ENCODE measurements at places on chromosomes 12 and 14.

DNA sequence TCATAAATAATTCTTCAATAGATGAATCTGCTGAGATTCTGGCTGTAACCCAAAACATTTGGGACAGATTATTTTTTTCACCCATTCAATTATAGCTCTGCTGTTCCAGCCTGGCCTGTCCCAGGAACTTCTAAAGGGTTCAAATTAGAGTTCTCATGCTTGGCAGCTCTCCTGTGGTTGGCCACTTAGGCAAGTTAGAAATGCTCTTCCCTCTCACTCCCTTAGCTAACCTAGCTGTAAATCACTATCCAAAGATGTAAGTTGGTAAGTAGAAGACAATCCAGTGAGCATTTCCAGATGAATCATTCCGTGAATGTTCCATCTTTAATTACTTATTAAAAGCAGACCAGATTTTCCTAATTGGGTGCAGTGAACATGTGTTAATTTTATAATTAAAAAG lies 760.4 kb upstream of the TBX3 start:
- DNase-seq: no peak

DNA sequence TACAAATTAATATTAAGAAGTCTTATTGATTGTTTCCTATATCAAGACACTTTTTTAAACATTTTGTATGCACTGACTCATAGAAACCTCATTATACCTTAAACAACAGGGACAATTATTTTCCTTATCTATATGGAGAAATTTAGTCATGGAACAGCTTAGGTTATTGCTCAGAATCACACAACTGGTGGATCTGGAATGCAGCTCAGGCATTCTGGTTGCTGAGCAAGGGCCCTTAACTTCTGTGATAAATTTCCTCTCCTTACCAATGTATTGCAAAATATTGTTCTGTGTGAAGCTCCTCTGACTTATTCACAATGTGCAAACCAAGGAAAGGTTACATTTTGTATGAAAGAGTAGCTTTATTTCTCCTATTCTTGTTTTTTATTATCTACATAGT lies 817.8 kb downstream of the LRFN5 start:
- no peak for DNase-seq

GRCh38 chr14:72891666-72892102 lies 2.2 kb downstream of the DPF3 start:
- DNase-seq: no peak

GRCh38 chr14:22513066-22513812 lies 75.8 kb downstream of the DAD1 start:
- DNase-seq: no peak

- no peak for DNase-seq
These were observed 171.5 kb downstream of the ASCL1 start for GRCh38 chr12:103128862-103129501.

DNA sequence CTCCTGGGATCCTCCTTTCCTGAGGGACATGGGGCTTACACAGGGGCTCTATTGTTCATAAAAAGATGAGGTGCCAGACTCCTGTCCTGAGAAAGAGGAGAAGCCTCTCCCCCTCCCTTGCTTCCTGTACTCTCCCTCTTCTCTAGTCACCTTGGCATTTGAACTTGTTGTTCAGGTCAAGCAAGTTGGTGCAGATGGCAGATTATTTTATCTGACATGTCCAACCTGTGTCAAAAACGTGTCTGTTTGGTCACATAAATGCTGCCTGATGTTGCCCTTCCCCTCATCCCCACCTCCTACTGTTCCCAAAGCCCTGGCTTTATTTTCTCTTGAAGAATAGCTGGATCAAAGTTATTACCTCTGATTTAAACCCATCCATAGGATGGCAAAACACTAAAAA lies 154.8 kb downstream of the TMX1 start:
- DNase-seq: no peak

- DNase-seq: no peak
These were observed 197.6 kb upstream of the AVPR1A start for GRCh38 chr12:63348556-63348955.

DNA sequence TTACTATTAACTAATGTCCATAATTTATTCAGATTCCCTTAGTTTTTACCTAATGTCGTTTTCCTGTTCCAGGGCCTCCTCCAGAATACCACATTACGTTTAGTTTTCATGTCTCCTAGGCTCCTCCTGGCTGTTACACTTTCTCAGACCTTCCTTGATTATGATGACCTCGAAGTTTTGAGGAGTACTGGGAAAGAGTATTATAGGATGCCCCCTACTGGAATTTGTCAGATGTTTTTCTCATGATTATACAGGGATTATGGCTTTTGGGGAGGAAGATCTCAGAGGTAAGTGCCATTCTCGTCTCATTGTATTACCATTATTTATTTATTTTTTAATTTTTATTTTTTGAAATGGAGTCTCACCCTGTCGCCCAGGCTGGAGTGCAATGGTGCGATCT lies 17.7 kb upstream of the C1S start:
- no peak for DNase-seq

- no peak for DNase-seq
These were observed 42.5 kb downstream of the CRADD start for GRCh38 chr12:93719710-93720109.

DNA sequence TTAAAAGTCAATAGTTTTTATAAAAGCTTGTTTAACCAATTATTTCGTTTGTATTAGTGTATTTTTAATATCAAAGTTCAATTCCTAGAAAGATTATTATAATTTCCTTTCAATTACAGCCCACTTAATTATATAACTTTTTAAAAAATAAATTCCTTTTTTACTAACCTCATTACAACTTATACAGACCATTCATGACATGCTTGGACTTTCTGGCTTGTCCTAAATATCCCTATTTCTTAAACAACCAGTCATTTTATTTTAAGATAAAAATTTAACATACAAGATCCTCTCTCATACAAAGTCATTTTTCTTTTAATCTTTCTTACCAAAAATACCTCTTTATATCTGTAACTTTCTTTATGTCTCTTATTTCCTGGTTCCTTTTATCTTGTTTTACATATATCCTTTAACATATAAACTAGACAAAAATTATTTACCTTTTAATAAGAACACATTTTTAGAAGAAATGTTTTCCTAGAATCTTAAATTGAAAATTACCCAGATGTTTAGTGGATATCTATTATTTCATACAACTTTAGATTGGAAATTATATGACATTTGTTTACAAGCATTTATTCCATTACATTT lies 10.4 kb upstream of the TMEM263 start:
- DNase-seq: no peak

- no peak for DNase-seq
These were observed 181.1 kb upstream of the HMGA2 start for GRCh38 chr12:65643171-65643570.

DNA sequence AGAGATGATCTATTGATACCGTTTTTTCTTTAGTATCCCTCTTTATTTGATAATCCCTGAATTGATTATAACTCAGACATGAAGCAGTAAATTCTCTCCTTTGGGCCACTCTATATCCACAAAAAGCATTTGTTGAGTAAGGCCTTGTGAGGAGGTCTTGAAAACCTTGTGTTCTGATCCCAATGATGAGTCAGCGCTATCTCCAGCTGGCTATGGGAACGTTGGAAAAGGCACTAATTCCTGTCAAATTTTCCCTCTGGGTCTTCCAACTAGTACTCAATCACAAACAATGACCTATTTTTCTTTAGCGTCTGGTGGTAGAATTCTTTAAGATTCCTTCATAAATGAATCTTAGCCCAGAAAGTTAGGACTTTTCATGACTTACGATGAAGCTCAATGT lies 168.4 kb upstream of the LRIG3 start:
- no peak for DNase-seq

DNA sequence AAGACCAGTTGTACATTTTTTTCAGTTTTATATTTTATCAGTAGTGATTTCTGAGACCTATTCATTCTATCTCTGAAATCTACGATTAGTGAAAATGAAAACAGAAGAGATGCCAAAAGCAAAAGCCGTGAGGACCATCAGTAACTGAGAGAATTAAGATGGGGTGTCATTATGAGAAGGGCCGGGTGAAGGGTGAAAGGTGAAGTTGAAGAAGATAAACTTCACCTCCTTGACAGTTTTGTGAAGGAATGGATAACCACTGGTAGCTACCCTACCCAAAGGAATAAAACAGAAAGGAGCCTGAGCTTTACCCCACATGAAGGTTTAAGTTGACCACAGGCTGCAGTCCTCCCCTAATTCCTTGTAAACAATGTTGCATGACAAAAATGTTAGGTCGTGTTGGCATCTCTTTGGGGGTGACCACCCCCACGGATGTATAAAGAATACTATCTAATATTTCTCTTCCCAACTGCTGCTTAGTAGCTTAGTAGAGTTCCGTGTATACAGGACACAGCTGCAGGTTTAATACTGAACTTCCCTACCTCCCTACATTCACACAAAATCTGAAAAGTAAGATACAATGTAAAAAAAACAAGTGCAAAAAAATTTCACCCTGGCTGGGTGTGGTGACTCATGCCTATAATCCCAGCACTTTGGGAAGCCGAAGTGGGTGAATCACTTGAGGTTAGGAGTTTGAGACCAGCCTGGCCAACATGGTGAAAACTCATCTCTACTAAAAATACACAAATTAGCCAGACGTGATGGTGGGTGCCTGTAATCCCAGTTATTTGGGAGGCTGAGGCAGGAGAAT lies 23.9 kb downstream of the GPR19 start:
- no peak for DNase-seq

DNA sequence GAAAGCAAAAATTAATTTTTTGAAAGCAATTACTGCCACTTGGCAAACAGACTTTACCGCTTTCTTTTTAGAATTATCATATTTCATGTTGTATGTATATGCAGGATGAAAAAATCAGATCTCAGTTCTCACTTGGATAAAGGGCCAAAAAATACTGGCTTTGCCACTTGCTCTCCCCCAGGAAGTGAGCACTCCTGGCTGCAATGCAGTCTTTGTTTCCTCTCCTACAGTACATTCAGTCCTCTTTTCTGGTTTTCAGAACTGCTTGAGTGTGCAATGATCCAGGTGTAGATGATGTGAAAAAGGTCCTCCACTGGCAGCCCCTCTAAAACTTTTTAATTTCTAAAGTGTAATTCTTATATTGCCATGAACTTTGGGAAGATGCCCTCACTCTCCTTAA lies 183.4 kb downstream of the SLC25A21 start:
- DNase-seq: no peak

- no peak for DNase-seq
These were observed 107.2 kb upstream of the ESRRB start for GRCh38 chr14:76268700-76269099.

- no peak for DNase-seq
These were observed 23.1 kb upstream of the HELB start for GRCh38 chr12:66279123-66279712.

DNA sequence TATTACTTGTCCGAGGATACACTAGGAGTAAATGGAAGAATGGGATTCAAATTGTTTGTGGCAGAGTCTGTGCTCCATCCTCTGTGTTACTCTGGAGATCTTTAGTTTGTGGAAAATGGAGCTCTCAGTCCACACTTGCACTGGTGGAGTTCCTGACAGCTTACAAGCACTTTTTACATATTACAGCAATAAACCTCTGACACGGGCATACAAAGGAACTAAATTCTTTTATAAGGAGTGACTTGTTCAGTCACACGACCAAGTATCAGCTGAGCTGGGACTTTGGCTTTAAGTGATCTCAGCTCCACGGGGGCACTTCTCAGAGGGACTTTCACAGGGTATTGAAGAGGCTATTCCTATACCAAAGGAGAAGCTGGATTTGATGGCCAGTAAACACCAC lies 417.5 kb downstream of the LRIG3 start:
- no peak for DNase-seq

DNA sequence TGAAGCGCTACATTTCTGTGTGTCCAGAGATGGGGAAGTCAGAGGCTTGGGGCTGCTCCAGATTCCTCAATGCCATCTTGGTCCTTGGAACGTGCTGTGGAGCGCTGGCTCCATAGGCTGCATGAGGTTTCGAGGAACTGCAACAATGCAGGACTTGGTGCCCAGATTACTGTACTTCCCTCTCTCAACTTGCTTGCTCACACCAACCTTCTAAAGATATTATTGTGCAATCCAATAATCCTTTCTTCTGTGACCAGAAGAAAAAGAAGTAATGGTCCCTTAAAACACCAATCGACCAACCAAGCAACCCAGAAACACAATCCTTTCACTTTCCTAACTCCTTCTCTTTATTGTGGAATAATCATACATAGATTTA lies 3.7 kb downstream of the PRICKLE1 start:
- DNase-seq: no peak

DNA sequence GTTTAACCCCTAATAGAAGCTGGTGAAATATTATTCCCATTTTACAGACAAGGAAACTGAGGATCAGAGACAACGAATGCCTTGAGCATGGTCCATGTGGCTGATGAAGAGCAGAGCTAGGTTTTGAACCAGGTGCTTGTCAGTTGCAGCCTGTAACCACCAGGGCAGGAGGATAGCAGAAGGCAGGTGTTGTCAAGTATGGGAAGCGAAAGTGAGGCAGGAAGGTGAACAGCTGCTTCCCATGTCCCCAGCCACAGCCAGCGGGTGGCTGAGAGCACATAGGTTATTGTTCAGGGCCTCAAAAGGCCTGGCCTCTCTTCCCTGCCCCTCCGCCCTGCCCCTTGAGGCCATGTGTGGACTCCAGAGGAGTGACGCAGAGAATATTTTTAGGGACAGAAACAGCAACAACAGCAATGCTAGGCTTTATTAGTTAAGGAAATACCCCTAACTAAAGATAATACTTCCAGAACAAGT lies 39.6 kb downstream of the IQSEC3 start:
- DNase-seq: no peak

GRCh38 chr14:22521449-22522239 lies 67.4 kb downstream of the DAD1 start:
- DNase-seq: no peak

DNA sequence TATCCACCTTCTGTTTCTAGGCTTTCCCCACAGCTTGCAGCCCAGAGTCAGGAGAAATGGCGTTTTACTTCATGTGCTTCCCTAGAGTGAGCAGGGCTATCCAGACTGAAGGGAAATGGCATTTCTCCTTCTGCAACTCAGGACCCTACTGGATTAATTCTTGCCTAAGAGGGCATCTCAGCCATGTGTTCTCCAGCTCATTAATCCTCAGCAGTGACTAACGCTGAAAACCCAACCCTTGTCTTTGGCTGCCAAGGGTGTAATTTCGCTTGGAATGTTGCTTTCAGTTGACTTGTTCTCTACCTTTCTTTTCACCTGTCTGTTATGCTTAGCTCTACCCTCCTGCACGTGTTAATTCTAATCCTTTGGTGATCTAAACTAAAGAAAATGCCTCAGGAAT lies 21.0 kb upstream of the EMP1 start:
- no peak for DNase-seq

DNA sequence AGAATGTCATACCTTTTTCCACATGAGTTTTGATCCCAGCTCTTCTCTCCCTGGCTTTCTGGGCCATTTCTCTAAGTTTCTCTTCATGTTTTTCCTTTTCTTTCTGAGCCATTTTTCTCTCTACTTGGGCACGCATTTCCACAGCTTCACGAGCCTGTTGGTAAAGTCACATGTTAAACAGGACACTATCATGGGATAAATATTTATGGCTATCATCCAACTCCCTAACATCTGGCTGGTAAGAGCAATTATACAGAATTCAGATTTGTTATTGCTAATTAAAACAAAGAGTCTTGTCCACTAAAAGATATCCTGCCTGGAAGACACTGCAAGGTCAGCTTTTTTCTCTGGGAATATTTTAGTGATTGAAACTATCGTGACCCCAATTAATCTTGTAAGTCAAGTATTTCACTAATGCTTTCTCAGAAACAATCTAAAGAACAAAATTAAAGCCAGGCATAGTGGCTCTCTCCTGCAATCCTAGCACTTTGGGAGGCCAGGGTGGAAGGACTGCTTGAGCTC lies 23.1 kb downstream of the SLIRP start:
- no peak for DNase-seq

Measured in activated T-cell treated with anti-CD3 and anti-CD28 coated beads for 48 hours (primary cell).